AG08396 (cell line): ENCODE measurements at places on chromosomes 11 and 22.
A peak's percentile ranks its signal among the peaks of the same experiment; 100 is the strongest.

DNA sequence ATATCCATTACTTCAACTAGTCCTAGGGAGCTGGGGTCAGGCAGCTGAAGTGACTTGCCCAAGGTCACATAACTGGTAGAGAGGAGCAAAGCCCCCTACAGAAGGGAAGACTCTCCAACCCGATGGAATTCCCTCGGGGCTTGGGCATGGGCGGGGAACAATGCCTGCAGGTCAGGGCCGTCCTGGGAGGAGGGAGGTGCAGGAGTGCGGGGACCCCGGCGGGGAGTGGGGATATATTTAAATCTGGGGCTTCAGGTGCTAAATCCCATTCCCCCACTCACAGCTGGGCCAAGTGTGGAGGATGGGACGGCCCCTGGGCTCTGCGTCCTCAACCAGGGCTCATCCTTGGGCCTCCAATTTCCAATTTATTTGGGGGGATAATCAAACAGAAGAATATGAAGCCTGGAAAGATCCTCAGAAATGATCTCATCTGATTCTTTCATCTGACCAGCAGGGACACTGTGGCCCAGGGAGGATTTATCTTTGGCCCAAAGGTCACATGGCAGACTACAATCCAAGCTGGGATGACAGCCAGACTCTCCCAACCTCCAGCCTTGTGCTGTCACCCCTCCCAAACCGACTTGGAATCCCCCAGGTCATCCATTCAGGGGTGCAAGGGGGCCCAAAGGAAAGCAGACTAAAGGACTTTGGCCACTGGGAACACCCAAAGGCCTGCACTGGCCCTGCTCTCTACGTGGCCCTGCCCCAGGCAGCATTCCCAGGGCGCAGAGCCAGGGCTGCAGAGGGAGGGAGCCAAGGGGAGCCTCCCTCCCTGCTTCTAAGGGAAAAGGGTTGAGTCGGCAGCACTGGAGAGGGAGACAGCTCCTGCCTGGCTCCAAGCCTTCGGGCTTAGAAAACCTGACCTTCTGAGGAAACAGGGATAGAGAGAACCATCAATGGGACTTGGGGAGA lies 8.7 kb upstream of the C1QTNF6 start:
- peak; percentile 91 for DNase-seq

DNA sequence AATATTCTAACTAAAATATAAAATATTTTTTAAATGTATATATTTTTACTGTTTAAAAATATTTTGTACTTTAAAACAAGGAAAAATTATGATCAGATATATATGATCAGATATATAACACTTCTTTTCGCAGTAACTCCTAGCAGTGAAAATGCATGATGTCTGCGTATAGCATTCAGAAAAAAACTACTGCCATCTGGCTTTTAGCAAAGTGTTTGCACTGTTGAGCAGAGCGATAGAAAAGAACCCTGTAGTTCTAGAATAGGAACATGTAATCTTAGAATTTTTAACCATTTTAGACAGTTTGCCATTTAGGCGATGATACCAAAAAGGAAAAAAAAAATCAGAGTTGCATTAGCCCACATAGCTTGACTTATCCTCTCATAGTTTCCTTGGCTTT lies 370.4 kb upstream of the ANO3 start:
- no peak for DNase-seq

- DNase-seq, result no peak
Measured at GRCh38 chr11:115990004-115990447, 485.8 kb upstream of the CADM1 start.

DNA sequence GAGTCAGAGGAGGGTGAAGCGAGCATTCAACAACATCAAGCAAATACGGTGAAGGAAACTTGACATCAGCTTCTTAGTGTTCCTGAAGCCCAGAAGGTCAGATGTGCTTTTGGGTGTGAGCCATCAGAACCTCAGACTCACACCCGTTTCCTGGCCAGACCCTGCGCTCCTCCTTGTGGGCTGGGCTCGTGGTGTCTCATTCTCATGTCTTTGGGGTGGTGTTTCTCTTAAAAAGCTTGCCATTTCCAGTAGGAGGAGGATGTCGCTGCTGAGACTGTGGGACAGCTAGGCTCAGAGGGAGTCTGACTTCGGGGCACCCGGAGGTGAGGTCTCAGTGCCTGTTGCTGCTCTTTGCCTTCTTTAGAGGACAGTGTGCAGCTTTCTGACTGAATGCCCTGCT lies 24.2 kb downstream of the PPFIBP2 start:
- DNase-seq, result no peak

GRCh38 chr11:75344761-75345454 lies 6.6 kb downstream of the ARRB1 start:
- no peak for DNase-seq

DNA sequence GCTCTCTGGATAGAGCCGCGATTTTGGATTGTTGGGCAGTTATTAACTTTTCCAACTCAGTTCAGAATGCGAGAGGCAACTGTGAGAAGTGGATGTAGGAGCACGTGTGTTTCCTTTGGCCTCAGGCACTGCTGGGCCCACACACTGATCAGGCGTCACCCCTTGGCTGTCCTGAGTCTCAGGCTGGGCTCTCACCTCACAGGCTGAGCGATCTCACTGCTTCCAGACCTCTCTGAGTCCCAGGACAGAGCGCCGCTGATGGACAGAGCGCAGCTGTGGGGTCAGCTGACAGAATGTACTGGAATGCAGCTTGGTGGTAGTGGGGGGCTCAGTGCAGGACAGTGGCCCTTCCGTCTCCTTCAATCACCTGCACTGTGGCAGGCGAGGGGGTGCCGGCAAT lies 516.2 kb downstream of the TBC1D22A start:
- no peak for DNase-seq
